ENCODE measurements at places on chromosomes 2 and 18.
A peak's percentile ranks its signal among the peaks of the same experiment; 100 is the strongest.

GRCh38 chr2:133711201-133711600 lies 142.9 kb upstream of the NCKAP5 start:
- DNase-seq: no peak

GRCh38 chr2:28821295-28821958 lies 10.8 kb downstream of the SPDYA start:
- DNase-seq: peak; percentile 70

- DNase-seq: no peak
These were observed 182.5 kb downstream of the PMAIP1 start for GRCh38 chr18:60082282-60082681.

GRCh38 chr2:187956906-187957534 lies 334.7 kb upstream of the GULP1 start:
- DNase-seq: no peak

DNA sequence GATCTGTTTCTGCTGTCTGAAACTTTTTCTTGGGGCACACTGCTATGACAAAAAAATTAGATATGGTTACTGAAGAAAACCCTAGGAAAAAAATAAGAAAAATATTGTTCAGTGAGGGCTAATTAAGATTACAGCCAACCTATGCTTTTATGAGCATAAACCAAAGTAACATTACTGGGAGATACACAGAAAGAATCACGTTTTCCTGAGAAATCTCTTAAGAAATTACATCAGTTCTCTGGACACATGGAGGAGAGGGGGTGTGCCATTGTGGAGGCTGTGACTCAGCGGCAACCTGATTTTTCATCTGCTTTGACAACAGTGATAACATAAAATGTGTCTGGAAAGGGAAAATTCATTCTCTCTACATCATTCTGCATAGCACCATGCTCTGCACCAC lies 13.4 kb upstream of the NMI start:
- no peak for DNase-seq

DNA sequence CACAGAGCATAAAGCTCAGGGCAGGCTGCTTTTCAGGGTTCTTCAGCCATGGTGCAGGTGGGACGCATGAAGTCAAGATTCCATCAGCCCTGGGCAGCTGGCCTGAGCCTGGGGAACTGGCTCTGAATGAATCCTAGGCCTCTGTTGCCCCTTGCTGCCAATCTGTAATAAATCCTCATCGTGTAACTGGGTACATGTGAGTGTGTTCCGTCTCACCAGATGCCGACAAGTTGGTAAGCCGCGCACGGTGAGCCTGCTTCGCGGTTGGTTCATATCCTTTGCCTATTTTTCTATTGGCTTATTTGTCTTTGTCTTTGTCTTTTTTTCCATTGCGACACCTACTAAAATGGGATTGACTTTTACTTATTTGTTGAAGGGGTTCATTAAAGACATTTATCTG lies 27.7 kb downstream of the B3GNT7 start:
- no peak for DNase-seq

GRCh38 chr2:121036226-121036692 lies 248.7 kb downstream of the TFCP2L1 start:
- no peak for DNase-seq

DNA sequence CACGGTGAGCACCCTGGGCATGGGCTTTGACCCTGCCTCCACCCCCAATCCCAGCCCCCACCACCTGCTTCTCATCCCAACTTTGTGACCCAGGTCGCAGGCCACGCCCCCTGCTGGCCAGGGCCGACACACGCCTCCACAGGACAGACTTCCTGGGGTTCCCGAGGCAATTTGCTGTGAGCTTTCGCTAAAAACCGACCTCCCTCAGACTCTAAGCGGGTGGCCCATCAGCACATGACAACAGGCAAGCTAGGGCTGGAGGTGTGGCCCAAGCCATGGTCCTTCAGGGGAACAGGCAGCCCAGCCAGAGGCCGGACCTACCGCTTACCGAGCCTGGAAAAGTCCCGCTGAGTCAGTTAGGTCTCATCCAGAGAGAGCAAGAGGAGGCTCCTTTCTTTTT lies 31.9 kb downstream of the C1QL2 start:
- peak; percentile 95 for DNase-seq

DNA sequence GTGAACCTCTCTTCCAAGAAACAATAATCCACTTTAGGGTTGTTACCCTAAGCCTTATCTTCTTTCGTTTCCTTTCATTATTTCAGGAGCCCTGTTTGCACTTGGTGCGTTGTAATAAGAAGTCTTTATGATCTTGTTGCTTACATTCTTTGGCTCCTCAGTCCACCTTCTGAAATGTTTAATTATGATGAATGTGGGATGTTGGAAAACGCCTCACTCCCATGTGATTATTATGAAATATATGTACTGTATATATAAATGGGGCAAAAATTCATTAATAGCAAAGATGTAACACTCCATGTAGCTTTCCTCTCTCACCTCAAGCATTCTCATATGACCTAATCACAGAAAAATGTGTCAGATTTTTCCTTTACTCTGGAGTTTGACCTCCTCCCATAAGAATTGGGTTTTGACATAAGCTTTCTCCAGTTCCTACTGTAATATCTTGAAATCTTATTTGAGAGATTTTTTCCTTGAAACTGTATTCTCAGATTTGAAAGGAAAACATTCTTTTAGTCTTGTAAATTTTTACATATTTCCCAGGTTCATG lies 397.2 kb upstream of the FANCL start:
- DNase-seq: no peak

- no peak for DNase-seq
These were observed 1012.6 kb downstream of the BCL11A start for GRCh38 chr2:59540864-59541263.

GRCh38 chr2:182090486-182090885 lies 104.8 kb downstream of the PPP1R1C start:
- DNase-seq: no peak
